ENCODE measurements at places on chromosomes 2 and 18. TPM values are rescaled to one million over a fixed set of nuclear protein-coding genes. Genes with fewer than 3 reads are reported as not detected.

The RHBDD1 gene
- 24.1 TPM for total RNA-seq

The C2orf92 gene
- total RNA-seq, result 3.3 TPM

The UPP2 gene
- total RNA-seq, result 1.6 TPM

The DNAH7 gene
- 11.4 TPM for total RNA-seq

The CNDP1 gene
- under 0.01 TPM for total RNA-seq

The CARF gene
- 20.0 TPM for total RNA-seq

The KLHL41 gene
- total RNA-seq, result 4.1 TPM

The ARHGEF33 gene
- 2.4 TPM for total RNA-seq

The TDRD15 gene
- total RNA-seq, result under 0.01 TPM

The ALK gene
- total RNA-seq, result 2.0 TPM

The MYL1 gene
- not detected for total RNA-seq

The TGFBRAP1 gene
- 20.4 TPM for total RNA-seq

The HOXD13 gene
- not detected for total RNA-seq

The RND3 gene
- total RNA-seq, result 251 TPM

GRCh38 chr2:223470602-223471001, 131.6 kb downstream of the SCG2 start:
- DNase-seq, result no peak

DNA sequence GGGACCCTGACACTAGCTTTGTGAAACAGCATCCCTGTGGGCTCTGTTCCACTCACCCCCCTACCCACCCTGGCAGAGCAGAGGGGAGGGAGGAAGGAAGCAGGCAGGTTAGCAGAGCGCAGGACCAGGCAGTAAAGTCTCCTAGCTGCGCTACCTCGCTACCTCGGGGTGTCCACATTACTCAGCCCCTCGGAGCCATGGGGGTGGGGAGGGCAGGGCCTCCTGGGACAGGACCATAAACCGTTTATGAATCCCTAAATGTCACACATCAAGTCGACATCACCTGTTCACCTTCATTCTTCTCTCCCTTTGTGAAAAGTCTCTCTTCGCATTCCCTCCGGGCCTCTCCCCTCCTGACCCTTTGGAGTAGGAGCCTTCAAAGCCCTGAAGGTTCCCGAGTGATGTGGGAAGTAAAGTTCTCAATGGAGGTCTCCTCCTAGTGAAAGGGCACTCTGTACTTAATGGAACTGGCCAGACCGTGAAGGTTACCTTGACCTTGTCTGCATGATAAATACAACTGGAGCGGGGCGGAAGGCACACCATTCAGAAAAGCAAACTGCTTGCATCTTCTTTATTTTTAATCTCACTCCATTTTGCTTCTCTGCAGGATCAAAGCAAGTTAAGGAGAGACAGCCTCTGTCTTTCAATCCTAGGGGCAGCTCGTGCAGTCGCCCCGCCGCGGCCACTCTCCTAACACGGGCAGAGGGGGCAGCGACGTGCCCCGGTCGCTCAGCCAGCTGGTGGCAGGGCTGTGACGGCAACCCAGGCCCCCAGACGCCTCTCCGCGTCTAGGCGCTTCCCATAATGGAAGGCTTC, 23.7 kb upstream of the SMAD7 start:
- no peak for DNase-seq

GRCh38 chr2:113872201-113872600, 17.7 kb upstream of the ACTR3 start:
- no peak for DNase-seq

- DNase-seq, result no peak
These were observed 153.4 kb downstream of the NDUFA10 start for GRCh38 chr2:239871481-239872435.

DNA sequence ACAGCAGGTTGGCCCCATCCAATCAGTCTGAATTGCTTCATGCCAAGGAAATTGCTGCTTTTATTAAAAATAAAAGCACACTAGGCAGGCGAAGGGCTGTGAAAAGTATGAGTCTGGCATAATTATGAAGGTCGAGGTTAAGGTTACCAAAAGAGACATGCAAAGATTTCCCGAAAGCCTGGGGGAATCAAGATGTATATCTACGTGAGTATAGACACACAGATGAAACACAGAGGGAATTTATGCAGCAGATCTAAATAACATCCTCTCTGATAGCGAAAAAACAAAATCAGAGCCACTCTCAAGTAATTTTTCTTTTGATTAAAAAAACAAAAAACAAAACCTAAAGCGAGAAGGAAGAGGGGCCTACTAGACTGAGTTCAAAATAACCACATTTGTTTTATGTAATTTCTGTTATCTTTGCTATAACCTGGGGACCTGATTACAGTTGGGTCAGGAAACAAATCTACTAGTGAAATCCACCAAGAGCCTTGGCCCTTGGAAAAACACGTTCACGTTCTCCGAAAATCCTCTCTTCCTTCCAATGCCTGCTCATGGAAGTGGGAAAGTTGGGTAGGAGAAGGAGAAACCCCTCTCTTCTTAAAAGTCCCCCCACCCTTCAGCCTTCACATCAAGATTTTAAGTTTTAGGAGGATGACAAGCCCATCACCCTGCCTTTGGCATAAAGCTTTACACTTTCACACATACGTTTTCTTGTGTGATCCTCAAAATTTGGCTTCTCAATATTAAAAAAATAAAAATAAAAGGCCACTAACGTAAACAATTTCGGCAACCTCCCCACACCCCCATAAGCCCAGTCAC, 1.4 kb downstream of the AAK1 start:
- DNase-seq, result no peak

DNA sequence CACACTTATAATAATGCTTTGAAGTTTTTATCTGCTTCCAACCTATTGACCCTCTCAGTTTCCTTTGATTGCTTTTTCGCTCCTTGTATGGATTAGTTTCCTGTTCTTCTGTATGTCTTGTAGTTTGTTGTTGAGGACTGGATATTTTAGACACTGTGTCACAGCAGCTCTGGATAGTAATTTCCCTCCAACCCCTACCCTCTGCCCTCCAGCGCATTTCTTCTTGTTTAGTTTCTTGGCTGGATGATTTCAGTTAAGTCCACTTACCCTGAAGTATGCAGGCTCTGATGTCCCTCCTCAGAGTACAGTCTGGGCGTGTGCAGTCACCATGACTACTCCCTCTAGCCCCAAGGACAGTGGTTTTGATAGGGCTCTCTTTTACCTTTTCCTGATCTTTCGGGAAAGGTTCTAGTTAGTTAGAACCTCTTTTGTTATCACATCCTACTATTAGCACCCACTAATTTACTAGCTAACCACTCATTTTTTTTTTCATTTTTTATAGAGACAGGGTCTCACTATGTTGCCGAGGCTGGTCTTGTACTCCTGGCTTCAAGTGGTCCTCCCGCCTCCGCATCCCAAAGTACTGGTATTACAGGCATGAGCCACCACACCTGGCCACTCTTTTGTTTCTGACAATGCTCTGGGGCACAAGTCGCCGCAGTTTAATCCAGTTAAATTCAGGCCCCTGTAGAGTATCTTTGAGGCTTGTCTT, 16.3 kb upstream of the LYG1 start:
- DNase-seq, result no peak

GRCh38 chr2:138744713-138745112, 35.5 kb downstream of the NXPH2 start:
- DNase-seq, result no peak

DNA sequence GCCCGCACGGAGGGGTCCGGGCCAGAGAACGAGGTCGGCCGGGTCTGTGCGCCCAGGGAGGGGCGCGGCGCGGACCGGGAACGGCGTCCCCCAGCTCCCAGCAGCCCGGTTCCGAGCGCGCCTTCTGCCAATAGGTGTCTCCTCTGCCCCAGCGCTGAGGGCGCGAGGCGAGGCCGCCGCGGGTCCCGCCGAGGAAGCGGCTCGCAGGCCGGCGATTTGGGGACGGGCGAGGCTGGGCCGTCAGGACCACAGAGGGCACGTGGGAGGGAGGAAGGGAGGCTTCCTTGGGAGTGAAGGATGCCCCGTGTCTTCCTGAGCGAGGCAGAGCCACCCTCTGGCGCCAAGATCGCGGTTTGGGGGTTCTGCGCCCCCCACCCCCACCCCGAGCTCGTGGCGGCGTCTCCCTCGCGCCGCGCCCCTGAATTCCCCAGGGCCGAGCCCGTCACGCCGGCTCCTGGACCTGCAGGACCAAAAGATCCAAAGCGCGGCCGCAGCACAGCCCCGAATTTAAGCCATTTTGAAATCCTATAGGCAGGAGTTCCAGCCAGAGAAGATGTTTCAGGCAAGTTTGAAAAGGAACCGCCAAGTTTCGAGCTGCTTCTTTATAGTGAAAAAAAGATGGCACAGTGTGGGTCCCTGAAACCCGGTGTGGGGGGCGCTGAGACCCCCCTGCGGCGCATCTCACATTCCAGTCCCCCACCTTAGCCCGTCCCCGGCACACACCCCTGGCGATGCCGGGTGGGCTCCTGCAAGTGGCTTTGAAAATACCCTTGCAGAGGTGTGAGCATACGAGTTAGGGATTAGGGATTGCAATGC, 909 bp downstream of the NFATC1 start:
- peak; percentile 69 for DNase-seq

DNA sequence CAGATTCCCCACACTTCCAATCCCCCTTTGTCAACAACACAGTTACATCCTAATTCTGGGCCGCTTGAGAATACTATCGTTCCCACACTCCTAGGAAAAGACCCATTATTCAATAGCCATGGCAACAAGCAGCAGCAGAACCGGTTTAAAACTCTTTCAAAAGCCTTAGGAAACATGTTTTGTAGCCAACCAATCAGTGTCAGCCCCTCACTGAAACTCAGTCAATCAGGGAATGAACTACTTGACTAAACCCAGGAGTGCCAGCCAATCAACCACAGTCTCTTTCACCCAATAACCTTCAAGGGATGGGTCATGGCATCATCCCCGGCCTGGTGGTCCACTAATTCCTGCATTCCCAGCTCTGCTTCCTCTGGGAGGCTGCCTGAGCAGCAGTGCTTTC, 204.8 kb upstream of the HS6ST1 start:
- DNase-seq, result no peak

DNA sequence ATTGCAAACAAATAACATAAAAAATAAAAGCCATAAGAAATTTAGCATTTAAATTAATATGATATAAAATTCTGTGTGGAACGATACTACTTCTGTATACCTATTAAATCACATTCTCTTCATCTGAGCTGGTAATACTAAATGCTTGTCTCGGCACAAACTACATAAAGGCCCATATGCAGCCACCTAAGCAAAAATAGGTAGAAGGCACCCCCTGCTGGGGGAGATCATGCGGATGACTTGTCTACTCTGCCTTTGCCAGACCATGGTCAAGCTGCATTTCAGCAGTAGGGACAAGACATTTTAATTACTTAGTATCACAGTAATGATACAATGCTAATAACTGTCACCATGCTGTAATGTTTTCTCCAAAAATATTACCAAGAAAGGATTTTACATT, 108.0 kb downstream of the CDH19 start:
- no peak for DNase-seq

DNA sequence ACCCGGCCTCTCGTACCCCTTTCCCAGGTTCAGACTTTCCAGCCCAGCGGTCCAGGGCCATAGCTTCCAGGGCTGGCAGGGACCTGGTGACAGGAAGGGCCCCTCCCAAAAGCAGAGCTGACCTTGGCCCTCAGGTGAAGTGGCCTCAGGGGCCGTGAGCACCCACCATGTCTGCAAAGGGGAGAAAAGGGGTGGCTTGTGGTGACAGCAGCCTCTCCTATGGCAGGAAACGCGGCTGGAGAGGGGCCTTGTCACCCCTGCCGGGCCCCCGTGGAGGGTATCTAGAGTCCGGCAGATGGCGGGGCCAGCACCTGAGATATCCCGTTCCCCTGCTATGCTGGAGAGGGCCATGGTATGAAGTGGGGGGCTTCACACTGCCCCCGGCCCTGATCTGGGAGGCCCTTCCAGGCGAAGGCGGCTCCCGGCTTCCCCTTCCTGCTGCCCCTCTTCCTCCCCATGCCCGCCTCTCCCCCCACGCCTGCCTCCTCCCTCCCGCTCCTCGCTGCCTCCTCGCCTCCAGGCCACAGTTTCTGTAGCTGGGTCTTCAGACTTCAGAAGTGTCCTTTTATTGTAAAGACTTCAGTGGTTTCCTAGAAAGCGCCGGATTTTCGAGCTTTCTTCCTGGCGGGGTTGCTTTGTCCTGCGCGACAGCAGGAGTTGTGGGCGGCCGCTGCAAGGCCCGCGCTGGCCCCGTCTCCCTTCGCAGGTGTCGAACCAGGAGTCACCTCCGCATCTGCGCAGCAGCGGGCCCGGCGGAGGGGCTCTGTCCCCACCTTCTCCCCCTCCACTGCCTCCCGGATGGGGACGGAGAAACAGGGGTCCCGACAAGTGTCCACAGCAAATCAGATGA, 240.5 kb upstream of the MYT1L start:
- no peak for DNase-seq

- no peak for DNase-seq
These were observed 152.3 kb upstream of the TWIST2 start for GRCh38 chr2:238695538-238695937.

GRCh38 chr2:9824441-9824840, 18.8 kb upstream of the TAF1B start:
- DNase-seq, result no peak

- no peak for DNase-seq
These were observed 2.7 kb downstream of the ID2 start for GRCh38 chr2:8684540-8684877.

- DNase-seq, result no peak
These were observed 143.5 kb upstream of the RBBP8 start for GRCh38 chr18:22789600-22789999.

- DNase-seq, result no peak
These were observed 1131.6 kb upstream of the TMEFF2 start for GRCh38 chr2:193326296-193326695.

- DNase-seq, result no peak
These were observed 159.6 kb downstream of the NCKAP5 start for GRCh38 chr2:133408671-133409070.

DNA sequence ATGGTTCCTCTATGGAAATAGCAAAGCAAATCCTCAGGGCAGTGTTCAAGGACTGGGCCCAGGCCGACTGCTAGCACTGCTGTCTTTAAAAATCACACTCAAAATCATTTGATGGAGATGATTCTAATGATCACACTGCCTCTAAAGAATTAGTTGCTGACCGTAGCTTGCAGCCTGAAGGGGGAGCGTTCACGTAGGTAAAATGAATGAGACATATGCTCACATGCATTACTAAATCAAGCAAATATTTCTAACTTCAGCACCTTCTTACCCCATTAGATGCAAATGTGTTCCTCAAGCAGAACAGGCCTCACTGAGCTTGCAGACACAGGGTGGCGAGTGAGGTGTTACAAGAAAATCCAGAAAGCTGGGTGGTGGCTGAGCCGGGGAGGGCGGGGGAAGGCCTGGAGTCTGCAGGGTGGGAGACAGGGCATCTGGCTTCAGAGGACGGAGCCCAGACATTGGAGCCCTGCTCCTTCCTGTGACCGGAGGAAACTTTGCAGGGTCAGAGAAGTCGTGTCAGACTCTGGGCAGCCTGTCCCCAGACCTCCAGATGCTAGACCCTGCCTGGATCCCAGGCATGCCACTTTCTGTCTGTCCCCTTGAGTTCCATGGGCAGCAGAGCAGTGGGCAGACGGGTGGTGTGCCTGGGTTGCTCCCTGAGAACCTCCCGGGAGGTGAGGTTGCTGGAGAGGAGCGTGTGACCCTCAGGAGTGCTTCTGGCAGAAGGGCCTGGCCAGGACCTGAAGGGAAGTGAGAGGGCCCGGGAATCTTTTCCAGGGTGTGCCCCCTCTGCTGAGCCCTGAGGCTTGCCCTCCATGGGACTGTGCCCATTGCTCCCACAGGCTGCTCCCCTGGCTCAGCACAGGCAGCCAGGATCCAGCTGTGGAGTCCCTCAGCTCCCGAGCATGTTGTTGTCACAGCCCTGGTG, 7.1 kb upstream of the NPPC start:
- no peak for DNase-seq

GRCh38 chr2:179981085-179981484, 26.0 kb downstream of the CWC22 start:
- no peak for DNase-seq

GRCh38 chr18:42514512-42514911, 559.5 kb downstream of the PIK3C3 start:
- no peak for DNase-seq
